ENCODE measurements at places on chromosomes 7 and 10. TPM values are rescaled to one million over a fixed set of nuclear protein-coding genes. Genes with fewer than 3 reads are reported as not detected.

GRCh38 chr10:88538048-88538447 lies 45.1 kb downstream of the RNLS start:
- no peak for DNase-seq

The FGL2 gene
- 1.5 TPM for total RNA-seq

GRCh38 chr10:72426986-72427385 lies 72.3 kb upstream of the DNAJB12 start:
- DNase-seq: no peak

DNA sequence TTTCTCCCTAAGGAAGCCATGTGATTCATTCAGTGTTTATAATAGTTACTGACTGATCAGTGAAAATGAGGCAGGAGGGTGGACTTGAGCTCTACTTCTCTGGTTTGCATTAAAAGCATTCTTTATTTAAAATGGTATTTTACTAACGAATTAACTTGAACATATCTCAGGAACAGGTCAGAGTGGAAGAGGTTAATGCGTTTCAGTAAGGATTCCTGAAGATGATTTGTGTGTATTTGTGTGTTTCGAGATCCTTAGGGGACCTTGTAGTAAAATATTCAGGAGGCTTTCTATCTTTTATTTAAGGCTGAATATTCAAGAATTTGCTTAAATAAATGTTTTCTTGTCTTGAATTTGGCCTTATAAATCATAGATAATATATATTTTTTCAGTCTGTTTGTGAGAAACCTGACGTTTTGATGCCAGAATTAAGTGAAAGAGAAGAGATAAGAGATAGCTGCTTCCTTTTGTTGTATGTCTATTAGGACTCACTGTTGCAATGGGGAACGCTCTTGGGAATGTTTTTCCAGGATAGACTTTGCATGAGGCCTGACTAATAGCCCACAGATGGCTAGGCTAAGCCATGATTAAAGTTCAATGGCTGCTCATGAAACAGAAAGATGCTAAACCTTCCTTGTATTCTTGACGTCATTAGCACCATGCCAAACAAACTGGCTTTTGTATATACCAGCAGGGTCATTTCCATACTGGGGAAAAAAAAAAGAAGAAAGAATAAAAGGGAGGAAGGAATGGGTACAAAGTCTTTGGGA lies 93.8 kb upstream of the MTPN start:
- DNase-seq: no peak

DNA sequence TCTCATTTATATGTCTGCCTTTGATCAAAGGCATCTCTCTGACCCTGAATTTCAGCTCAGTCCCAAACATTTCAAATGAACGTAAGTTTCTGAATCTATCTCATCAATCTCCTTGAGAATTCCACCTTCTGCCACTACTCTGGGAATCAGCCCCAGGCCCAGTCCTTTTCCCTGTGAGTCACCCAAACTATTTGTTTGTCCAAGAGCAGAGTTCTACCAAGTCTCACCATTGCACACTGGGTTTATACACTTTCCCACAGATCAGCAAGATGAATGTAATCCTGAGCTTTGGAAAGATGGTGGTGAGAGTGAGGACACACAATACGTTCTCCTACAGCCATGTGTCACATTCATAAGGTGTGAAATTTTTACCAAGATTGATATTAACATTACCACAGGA lies 251.3 kb upstream of the VWC2 start:
- DNase-seq: no peak

Data from CD4-positive, alpha-beta T cell (primary cell).